ENCODE measurements at places on chromosomes 7 and 10.

GRCh38 chr7:126979722-126980121, 273.0 kb downstream of the GRM8 start:
- DNase-seq = no peak

GRCh38 chr7:117015258-117016184, 62.2 kb downstream of the ST7 start:
- DNase-seq = no peak

GRCh38 chr7:99559175-99559915, 903 bp downstream of the ZNF655 start:
- DNase-seq = no peak

- DNase-seq = no peak
These were observed 113.6 kb upstream of the SEM1 start for GRCh38 chr7:96823274-96823673.
